ENCODE measurements at places on chromosomes 2 and 18.

DNA sequence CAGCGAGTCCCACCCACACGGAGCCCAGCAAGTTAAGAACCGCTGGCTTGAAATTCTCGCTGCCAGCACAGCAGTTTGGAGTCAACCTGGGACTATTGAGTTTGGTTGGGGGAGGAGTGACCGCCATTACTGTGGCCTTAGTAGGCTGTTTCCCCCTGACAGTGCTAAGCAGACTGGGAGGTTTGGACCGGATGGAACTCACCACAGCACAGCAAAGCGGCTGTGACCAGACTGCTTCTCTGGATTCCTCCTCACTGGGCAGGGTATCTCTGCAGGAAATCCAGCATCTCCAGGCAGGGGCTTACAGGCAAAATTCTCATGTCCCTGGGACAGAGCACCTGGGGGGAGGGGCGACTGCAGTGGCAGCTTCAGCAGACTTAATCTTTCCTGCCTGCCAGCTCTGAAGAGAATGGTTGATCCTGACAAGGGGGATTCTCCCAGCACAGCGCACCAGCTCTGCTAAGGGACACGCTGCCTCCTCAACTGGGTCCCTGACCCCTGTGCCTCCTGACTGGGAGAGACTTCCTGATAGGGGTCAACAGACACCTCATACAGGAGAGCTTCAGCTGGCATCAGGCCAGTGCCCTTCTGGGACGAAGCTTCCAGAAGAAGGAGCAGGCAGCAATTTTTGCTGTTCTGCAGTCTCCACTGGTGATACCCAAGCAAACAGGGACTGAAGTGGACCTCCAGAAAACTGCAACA, 425.4 kb downstream of the NYAP2 start:
- ATAC-seq, result no peak

DNA sequence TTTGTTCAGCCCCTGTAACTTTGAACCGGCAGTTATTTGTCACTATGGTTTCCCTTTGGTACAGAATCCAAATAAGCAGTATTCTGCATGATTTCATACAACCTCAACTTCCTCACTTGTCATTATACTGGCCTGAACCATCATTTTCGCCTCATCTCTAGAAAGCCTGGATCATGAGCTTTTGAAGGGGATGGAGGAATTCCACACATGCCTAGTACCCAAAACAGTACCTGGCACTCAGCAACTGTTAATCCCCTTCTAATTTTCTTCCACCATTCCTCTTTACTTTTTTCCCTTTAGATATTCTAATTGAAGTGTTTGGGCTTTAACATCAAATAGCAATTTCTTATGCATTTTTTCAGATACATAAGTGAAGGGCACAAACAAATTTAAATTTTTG, 1574.4 kb upstream of the NXPH2 start:
- no peak for ATAC-seq

DNA sequence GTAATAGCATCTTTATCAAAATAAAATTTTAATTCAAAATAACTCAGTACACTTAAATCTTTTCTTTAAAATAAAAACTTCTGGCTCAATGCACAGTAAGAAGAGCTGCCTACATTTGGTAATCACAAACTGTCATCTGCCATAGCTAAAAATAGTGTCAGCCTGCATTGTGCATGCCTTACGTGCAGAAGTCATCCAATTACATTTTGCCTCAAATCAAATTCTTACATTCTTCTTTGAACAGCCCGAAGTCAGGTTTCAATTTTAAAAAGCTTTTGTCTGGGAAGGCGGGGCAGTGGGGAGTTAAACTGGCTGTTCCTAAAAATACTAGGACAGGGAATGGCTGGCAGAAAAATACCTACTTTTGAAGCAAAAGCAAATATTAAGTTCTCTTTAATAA, 51.1 kb downstream of the RTN4 start:
- no peak for ATAC-seq

DNA sequence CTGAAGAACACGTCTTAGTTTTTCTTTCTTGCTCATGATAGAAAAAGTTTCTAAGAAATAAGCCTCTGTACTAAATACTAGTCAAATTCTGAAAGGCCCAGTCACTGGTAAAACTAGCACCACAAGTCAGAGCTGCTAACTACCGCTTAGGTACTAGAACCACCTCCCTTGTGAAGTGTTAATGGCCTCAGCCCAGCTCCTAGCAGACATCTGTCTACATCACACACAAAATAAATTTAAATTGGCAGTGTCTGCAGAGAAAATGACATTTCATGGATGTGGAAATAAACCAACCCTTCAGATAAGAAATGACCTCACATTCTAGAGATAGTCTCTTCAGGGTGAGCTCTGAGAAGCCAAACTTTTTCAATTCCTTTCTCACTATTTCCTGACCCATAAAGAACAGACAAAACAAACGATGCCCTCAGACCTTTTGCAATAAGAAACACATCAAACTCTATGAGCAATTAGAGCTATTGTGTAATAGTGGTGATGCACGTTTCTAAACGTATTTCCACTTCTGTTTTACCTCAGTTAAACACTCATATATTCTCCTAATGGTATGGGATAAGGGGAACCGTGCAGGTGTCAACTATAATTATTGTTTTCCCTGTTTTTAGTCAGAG, 70.3 kb upstream of the DSG1 start:
- ATAC-seq, result no peak

DNA sequence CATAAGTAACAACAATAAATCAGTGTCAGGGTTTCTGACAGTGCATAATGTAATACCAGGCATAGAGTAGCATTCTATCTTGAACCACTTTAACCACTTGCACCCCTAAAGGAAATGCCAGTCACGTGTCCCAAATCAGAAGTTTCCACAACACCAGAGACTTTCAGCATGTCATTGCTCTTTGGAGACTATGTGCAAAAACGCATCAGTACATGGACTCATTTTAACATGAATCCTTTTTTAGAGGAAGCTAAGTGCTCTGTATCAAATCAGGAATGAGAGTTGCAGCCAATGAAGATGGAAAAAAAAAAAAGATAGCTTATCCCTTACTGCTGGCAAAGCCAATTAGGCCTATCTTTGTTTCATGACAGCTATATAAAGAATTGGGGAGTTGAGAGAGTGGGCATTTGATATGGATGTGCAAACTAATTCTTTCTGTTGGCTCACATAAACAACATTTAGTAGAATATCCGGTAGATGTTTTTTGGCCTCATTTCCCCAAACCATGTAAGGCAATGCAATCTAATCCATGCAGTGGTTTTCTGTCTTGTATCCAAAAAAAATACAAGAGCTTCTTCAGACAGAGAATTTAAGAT, 353.1 kb downstream of the IRS1 start:
- ATAC-seq, result no peak

- no peak for ATAC-seq
Observed at GRCh38 chr2:113236367-113237159, 42.2 kb downstream of the PAX8 start.

DNA sequence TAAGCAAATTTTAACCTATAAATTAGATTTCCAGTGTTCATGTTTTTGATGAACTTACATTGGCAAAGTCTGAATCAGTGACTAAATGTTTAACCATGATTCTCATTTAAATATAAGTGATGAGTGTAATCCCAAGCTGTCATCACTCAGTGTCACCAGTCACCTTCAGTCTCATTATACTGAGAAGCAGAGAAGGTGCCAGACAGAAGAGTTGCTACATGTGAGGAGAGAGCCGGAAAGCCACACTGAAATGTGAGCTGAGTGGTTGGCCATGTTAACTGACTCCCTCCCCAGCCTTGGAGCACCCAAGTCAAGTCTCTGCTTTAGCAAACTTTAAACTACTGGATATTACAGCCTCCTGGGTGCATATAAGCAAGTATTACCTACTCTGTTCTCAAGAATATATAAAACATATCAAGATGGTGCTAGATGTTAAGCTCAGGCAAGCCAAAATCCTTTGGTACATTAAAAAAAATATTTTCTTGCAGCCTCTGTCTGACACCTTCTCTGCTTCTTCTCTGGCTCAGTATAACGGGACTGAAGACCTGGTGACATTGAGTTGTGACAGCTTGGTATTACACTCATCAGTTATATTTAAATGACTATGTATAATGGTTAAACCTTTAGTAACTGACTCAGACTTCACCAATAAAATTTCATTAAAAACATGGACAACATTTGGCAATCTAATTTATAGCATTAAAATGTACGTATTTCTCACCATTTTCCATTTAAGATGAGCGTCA, 75.8 kb upstream of the MAP3K20 start:
- no peak for ATAC-seq

DNA sequence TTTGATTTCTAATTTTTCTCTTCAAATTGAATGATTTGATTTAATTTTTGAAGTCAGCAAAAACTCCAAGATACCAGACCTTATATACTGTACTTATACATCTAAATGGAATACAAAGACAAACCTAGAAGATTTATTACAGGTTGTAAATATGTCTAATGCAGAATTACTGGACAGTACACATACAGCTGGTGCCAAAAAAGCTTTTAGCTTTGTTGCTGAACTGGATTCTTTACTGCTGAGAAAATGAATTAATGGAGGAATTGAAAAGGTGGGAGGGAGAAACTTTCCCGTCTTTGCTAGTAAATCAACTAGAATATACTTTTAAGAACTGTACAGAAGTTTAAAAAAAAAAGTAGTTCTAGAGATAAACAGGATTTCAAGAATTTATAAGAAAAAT, 17.5 kb downstream of the C1D start:
- ATAC-seq, result no peak

DNA sequence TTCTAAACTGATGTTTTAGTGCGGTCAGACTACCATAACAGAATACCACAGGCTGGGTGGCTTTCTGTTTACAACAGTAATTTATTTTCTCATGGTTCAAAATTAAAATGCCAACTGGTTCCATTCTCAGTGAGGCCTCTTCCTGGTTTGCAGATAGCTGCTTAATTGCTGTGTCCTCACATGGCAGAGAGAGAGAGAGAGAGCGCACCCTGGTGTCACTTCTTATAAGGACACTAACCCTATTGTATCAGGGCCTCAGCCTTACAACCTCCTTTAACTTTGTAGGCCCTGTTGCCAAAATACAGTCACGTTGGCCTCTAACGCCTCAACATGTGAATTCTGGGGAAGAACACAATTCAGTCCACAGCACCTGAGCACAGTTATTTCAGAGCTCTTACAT, 37.5 kb upstream of the ZNF385B start:
- ATAC-seq, result no peak

DNA sequence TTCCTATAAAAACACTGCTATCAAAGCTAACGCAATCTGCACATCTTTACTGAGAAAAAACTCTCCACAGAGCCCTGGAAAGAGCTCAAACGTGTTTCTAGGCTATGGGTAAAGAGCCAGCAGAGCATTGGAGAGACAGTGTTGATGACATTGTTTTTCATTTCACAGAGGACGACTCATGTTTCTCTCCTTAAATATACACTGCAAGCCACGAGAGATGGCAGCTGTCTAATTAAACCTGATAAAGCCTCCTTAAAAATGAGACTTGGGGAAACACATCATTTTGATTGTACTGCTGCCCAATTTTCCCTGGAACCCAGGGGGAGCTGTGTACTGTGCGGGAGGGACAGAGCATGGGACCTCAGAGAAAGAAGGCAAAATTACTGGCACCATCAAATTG, 294.3 kb upstream of the SETBP1 start:
- ATAC-seq, result no peak

- ATAC-seq, result peak; percentile 34
Observed at GRCh38 chr2:23381084-23381483, 3.9 kb upstream of the KLHL29 start.

- no peak for ATAC-seq
Observed at GRCh38 chr2:199646439-199646838, 188.7 kb upstream of the SATB2 start.

DNA sequence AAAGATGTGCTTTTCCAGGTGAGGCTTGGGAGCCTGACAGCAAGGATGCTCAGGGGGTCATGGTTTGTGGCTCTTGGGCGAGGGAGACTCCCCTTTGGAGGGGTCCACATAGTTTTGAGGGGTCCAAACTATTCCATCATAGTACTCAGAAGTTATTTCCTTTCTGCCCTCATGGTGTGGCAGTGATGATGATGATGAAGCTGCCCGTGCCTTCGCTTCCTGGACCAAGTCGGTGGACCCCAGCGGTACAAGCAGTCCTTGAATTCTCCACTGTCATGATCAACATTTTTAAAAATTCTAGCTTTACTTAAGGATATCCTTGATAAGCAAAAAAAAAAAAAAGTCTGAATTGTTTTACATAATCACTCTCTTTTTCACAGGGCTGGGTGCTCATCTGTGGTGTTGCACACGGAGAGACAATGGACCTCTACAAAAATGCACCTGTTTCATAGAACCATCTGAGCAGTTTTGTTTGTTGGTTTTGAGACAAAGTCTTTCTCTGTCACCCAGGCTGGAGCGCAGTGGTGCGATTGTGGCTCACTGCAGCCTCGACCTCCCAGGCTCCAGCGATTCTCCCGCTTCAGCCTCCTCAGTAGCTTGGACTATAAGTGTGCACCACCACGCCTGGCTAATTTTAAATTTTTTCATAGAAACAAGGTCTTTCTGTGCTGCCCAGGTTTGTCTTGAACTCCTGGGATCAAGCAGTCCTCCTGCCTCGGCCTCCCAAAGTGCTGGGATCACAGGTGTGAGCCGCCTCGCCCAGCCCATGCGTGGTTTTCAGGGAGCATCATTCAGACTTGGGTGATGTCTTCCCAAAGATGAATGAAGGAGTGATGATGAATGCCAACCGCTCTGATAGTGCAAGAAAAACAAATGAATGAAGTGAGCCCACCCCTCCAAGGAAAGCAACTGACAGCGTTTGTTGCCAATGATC, 271.4 kb upstream of the HDAC4 start:
- ATAC-seq, result no peak

GRCh38 chr2:179911569-179911968, 50.2 kb upstream of the ZNF385B start:
- no peak for ATAC-seq

- no peak for ATAC-seq
Observed at GRCh38 chr2:101864426-101864825, 127.3 kb upstream of the IL1R2 start.

DNA sequence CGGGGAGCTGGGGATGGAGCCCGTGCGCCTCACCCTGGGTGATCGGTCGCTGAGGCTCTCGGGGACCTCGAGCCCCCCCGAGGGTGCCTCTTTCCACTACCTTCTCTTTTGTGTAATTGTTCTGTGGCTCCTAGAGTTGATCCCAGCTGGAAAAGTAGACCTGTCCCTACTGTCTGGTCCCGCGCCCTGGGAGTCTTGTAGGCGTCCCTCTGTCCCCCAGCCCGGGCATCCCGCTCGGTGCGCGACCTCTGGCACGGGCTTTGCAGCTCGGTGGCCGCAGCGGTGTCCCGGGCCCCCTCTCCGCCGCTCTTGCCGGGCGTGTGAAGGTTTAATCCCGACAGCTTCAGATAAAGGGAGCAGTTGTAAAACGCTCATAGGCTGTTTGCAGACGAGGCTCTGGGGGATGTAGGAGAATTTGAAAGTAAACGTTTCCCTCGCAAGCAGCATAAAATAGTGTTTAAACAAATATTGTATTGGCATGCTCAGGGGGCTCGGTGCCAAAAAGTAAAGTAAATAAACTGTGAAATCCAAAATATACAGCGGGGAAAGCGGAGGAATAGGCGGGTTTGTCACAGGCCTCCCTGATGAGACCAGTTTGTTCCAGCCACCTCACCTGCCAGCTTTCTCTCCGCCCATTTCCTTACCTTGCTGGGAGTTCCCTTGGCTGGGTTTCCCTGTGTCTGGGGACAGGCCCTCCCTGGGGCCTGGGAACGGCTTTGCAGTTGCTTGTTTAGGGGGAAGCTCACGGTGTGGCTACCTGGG, 1.9 kb downstream of the GLI2 start:
- no peak for ATAC-seq

GRCh38 chr2:217857624-217858506, 144.9 kb downstream of the TNS1 start:
- no peak for ATAC-seq

Data from activated T-helper 17 cell treated with anti-CD3 and anti-CD28 coated beads, Interleukin-2, amount 50 U/mL, for 72 hours (primary cell).